ENCODE measurements at places on chromosomes 12 and 14.
A peak's percentile ranks its signal among the peaks of the same experiment; 100 is the strongest.

GRCh38 chr12:53258541-53259539 lies 9.3 kb upstream of the ESPL1 start:
- DNase-seq, result no peak

DNA sequence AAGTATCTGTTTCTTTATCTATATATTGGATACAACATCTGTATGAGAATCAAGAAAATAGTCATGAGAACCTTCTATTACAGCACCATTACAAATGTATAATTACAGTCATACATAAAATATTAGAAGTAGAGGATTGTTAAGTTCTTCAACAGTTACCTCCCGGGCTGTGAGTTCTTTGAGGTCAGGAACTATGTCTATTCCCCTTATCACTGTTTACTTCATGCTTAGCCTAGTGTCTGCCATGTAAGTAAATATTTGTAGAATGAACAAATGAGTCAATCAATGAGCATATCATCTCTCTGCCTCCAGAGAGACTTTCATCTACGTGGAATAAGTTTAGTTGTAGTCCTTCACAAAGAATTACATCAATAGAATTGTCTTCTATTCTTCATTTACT lies 47.2 kb downstream of the PUS7L start:
- DNase-seq, result peak; percentile 21

- DNase-seq, result peak; percentile 70
Observed at GRCh38 chr12:110001596-110001995, 2.4 kb downstream of the ANKRD13A start.

DNA sequence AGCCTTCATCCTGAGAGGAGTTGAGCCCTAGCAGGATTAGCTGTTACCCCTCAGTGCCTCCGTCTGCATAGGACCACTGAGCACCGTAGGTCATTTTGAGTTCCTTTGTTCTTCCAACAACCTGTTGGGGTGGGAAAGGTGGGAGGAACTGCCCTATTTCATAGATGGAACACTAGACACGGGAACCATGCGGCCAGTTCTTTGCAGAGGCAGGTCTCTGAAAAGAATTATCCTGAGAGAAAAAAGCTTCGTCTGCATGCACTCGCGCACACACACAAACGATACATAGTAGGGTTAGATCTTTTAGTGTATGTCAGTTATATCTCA lies 28.5 kb downstream of the TRAFD1 start:
- DNase-seq, result no peak

DNA sequence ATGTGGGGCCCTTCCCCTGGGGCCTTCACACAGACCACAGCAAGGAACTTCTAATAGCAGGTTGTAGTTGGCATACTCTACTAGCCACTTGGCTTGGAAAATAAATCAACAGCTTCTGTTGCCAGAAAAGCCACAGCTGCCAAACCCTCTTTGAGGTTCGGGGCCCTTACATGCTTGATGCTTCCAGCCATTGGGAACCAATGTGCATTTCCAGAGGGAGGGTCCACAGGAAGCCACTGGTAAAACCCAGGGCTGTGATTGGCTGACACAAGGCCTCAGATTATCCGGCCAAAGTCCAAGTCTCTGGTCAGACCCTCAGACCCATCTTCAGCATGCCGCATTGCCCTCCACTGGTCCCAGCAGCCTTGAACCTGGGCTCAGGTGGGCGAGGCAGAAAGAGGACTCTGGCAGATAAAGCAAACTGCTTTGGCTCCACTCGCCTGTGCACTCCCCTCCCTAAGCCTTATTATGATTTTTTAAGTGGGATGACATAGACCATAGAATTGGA lies 214.4 kb downstream of the BCL11B start:
- DNase-seq, result no peak

DNA sequence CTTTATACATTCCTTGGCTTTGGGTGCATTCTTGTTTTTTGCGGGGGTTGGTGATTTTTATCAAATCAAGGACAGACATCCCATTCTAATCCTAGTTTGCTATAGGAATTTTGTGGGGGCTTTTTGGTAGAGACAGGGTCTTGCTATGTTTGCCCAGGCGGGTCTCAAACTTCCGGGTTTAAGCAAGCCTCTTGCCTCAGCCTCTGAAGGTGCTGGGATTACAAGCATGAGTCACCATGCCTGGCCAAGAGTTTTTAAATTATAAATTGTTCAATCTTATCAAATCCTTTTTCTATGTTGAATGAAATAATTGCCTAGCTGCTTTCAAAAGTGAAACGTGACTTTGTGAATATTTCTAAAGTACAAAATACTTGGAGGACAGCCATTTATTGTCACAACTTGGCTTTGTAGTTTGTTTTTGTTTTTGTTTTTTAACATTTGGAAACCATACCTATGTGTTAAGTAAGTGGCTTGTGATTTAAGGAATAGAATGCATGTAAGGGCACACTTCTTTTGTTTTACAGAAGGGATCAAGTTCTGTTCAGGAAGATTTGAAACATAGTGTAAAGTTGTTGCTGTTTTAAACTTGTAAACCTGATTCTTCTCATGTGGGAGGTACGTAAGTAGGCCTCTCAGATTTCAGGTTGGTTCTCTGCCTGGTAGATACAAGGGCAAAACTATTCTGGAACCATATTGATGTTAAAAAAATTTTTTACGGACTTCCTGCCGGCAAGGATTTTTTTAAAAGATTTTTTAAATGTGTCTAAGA lies 13.4 kb downstream of the MARK3 start:
- DNase-seq, result peak; percentile 79

DNA sequence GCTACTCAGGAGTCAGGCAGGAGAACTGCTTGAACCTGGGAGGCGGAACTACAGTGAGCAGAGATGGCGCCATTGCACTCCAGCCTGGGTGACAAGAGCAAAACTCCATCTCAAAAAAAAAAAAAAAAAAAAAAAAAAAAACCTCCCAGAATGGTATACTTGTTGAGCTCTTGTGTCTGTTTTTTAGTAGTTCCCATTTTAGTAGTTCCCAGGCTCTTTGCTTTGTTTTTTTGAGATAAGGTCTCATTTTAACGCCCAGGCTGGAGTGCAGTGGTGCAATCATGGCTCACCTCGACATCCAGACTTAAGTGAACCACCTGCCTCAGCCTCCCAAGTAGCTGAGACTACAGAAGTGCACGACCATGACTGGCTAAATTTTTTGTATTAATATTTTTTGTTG lies 13.4 kb downstream of the ATXN2 start:
- no peak for DNase-seq

- DNase-seq, result no peak
Observed at GRCh38 chr12:101915841-101916240, 38.5 kb downstream of the DRAM1 start.

GRCh38 chr14:26330982-26331381 lies 266.9 kb downstream of the NOVA1 start:
- DNase-seq, result no peak

DNA sequence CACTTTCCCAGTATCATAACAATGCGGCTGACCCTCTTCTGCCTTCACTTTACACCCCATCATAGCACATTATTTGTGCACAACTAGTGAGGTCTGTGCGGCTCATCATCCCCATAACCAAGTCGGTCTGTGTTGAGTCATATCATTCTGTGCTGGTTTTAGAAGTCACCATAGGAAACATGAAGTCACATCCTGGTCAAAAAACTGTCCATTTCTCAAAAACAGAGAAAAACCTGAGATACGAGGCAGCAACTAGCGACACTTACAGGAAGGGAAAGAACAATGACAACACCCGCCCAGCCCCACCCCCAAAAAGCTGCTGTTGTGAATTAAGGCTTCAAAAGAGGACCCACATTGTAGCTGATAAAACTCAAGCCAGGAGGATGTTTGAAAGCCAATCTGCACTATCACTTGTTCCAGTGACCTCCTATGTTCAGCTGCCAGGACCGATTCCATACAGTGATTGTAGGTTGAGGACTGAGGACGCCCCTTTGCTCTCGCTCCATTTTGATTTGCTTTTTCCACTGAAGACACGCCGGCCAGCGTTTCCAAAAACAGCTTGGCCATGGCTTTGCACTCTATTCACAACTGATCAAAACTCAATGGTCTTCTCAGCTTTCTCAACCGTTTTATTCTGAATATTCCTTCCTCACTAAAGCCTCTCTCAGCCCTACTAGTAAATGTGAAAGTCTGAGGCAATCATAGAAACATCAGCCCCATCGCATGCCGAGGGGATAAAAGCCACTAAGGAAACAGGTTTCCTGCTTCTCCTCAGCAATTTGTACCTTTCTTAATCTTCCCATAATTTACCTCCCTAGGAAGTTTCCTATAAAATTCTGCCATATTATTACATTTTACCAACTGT lies 87.5 kb downstream of the DUSP16 start:
- DNase-seq, result peak; percentile 44

GRCh38 chr14:24875991-24876878 lies 173.7 kb downstream of the STXBP6 start:
- no peak for DNase-seq

DNA sequence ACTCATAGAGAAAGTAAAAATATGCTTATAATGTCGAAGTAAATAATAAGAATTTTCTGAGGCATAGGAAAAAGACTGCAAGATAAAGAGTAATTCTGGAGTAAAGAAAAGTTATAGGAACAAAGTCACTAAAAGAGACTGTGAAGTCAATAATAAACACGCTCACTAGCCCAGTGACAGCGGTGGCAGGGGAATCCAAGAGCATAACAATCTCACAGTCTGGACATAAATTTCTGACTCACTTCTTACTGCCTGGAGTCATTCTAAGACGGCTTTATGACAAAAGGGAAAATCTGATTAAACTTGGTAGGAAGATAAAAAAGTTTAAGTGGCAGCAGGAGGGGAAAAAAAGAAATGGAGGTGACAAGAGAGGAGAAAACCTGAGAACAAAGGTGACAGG lies 56.4 kb upstream of the GRIP1 start:
- DNase-seq, result no peak

- DNase-seq, result peak; percentile 63
Observed at GRCh38 chr14:30580616-30581282, 21.8 kb downstream of the G2E3 start.

GRCh38 chr12:111886662-111887545 lies 44.9 kb downstream of the MAPKAPK5 start:
- DNase-seq, result no peak

- no peak for DNase-seq
Observed at GRCh38 chr14:99284254-99285004, 12.4 kb upstream of the BCL11B start.

GRCh38 chr12:105355752-105356151 lies 25.3 kb downstream of the C12orf75 start:
- DNase-seq, result peak; percentile 73

- DNase-seq, result peak; percentile 43
Observed at GRCh38 chr12:45214749-45215418, 1.0 kb upstream of the ANO6 start.

- no peak for DNase-seq
Observed at GRCh38 chr12:2083008-2083407, 30.2 kb downstream of the CACNA1C start.

GRCh38 chr14:32050878-32051277 lies 26.2 kb upstream of the ARHGAP5 start:
- peak; percentile 24 for DNase-seq

- DNase-seq, result no peak
Observed at GRCh38 chr12:52969828-52970569, 21.1 kb downstream of the KRT18 start.

- no peak for DNase-seq
Observed at GRCh38 chr12:57085999-57086492, 2.9 kb upstream of the NAB2 start.

GRCh38 chr14:23827100-23827892 lies 126.3 kb upstream of the DHRS4 start:
- no peak for DNase-seq

DNA sequence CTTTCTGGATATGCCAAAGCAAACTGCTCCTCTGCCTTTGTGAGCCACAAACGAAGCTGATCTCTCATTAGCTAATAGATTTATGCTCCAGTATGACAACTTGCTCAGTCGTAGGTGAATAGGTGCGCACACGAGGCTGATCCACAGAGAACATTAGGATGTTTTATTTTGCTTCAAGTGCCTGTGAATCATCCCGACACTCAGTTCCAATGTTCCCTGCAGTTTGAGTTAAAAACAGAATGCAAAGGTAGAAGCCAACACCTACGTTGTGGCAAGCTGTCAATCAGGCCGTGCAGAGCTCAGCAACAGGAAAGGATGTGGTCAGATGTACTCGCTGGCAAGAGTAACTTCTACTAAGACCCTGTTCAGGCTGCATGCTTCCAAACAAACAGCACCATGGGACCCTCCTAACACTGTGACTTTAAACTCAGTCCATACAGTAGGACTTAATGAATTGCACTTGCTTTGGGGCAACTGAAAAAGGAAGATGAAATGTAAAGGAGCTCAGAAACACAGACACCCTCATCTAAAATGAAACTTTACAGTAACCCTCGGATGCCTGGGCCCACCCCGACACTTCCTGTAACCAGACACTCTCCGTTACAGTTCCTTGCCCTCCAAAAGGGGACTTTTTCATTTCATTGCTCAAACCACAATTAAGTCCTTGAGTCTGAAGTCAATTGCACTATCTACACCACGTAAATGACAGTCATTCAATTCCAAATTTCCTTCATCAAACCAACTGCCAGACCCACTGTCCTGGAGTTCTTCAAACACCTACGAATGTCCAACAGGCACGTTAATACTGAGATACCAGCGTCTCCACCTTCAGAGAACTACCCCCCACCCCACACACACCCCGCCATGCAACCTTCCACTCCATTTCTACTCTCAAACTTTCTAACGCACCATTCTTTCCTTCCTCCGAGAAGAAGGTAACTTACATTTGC lies 1.6 kb downstream of the CCDC88C start:
- DNase-seq, result peak; percentile 52

GRCh38 chr14:36506732-36507614 lies 13.1 kb downstream of the NKX2-1 start:
- DNase-seq, result no peak

DNA sequence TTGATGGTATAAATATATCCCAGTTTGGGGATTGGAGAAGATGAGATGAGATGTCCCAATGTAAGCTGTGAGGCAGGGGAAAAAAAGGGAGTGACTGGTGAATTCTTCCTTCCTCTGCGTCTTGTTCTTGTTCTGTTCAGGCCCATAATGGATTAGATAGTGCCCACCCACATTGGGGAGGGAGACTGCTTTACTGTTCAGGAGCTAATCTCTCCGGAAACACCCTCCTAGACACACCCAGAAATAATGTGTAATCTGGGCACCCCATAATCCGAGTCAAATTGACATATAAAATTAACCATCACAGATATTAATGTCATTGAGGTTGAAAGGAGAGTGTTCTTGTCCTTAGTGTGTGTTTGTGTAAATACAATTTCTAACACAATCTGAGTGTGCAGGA lies 29.3 kb downstream of the ETV6 start:
- DNase-seq, result no peak

DNA sequence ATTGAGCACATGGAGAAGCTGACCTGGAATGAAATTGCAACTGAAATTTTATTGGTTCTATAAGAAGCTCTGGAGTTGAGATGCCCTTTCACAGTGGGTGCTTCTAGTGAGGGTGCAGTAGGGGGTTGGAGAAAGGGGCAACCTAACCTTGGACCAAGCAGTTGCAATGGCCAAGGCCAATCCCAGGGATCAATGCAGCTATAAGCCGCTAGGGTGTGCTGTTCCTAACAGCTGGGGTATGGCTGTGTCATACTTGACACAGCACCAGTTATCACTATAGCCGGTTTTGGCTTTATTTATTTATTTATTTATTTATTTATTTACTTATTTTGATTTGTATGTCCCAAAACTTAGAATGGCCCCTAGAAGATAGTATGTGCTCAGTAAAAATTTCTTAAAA lies 505.9 kb downstream of the FLRT2 start:
- DNase-seq, result peak; percentile 18

- peak; percentile 22 for DNase-seq
Observed at GRCh38 chr12:563250-563781, 99.9 kb downstream of the NINJ2 start.

- peak; percentile 94 for DNase-seq
Observed at GRCh38 chr14:21308479-21309237, 28.8 kb downstream of the RPGRIP1 start.

- no peak for DNase-seq
Observed at GRCh38 chr12:101806265-101806664, 24.5 kb downstream of the GNPTAB start.

GRCh38 chr12:67661311-67662021 lies 12.9 kb downstream of the DYRK2 start:
- peak; percentile 80 for DNase-seq

Measured in iris pigment epithelial cell (primary cell).